Posterior vena cava (tissue), 2 donors: ENCODE measurements at places on chromosomes 3 and 15. TPM values are rescaled to one million over a fixed set of nuclear protein-coding genes. Genes with fewer than 3 reads are reported as not detected.

Gene LMOD3
- total RNA-seq, result not detected

Gene CTXN2
- not detected for total RNA-seq

Gene CCR1
- total RNA-seq, result 23.7 TPM

- no peak for DNase-seq
These were observed 48.5 kb upstream of the NR2C2 start for GRCh38 chr3:14898929-14899328.

- DNase-seq, result no peak
These were observed 118.8 kb upstream of the GALNT15 start for GRCh38 chr3:16055606-16056211.
